Right atrium auricular region (tissue), 2 donors: ENCODE measurements at places on chromosomes 1 and 21. TPM values are rescaled to one million over a fixed set of nuclear protein-coding genes. Genes with fewer than 3 reads are reported as not detected.

The FMOD gene
- total RNA-seq = 34.2 TPM

The TFF1 gene
- not detected for total RNA-seq

The KLF17 gene
- total RNA-seq = not detected

The GJB4 gene
- total RNA-seq = not detected

The C1orf53 gene
- total RNA-seq = 4.0 TPM

The RNF223 gene
- not detected for total RNA-seq
